ENCODE measurements at places on chromosomes 3 and 15. TPM values are rescaled to one million over a fixed set of nuclear protein-coding genes. Genes with fewer than 3 reads are reported as not detected.

DNA sequence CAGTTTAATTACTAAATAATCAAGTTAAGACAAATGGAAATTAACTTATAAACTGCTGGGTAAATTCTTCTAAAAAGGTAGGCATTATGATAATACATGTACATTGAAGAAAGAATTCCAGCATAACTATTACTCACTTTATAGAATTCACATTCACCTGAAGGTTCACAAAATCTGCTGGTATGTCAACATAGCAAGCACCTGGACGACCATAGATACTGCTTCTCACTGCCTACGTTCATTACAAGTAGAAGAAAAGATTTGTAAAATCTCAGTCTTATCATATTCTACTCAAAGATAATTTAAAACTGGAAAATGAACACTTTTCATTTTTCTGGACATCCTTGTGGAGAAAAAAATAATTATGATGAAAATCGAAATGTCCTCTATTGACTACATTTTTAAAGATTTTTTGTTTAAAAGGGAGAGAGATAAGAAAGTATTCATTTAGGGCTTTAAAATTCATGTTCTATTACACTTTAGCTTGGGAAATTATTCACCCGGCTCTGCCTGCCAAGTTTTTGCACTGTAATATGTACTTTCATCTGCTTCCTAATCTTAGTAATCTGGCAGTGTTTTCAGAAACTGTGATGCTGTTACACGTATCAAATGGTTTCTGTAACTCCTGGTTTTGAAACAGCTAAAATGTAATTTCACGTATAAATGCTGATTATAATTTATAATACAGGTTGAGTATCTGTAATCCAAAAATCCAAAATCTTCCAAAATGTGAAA, 16.1 kb downstream of the HACL1 start:
- no peak overlapping the region for H3K4me3 ChIP-seq
- DNase-seq: no peak
- no peaks in the 10 kb centered on the region for H3K27me3 ChIP-seq

DNA sequence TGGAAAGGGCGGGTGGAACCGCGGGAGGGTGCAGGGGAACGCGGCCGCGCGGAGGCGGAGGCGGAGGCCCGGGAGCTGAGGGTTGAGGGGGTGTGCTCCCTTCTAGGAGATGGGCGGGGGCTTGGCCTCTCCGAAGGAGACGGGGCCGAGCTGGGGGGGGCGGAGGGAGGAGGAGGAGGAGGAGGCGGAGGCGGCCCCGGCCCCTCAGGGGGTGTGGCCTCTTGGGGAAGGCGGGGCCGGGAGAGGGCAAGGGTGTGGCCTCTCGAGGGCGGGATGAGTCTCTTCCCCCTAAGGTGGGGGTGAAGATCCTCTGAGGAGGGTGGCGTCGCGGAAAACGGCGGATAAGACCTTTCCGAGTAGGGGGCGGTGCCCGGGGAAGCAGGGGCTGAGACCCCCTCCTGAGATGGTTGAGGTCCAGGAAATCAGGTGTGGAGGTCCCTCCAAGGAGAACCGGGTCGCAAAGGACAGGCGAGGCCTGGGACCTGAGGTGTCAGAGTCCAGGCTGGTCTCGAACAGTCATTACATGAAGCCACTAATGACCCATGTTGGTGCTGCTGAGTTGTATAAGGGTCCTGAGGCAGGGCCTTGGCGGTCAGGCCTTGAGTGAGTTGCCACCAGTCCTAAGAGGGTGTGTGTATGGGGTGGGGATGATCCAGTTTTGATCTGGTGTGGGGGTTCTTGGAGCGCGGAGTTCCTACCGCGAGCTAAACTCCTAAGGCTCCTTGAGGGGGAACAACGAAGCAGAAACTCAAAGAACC, 759 bp downstream of the WDR6 start:
- H3K4me3 ChIP-seq: peak overlapping the region; percentile 99
- H3K27ac ChIP-seq: peak overlapping the region; percentile 100
- peak; percentile 91 for DNase-seq

- peaks cover 19% of the 10 kb centered on the region for H3K36me3 ChIP-seq
- H3K4me1 ChIP-seq: peaks cover 43% of the 10 kb centered on the region
- peak overlapping the region; percentile 73 for H3K4me3 ChIP-seq
- no peak overlapping the region for H3K27ac ChIP-seq
Measured at GRCh38 chr3:32240159-32240545, 1.7 kb downstream of the CMTM8 start.

GRCh38 chr3:190258634-190259033, 63.6 kb downstream of the CLDN1 start:
- no peak overlapping the region for H3K27ac ChIP-seq
- no peak overlapping the region for H3K4me3 ChIP-seq
- no peaks in the 10 kb centered on the region for H3K27me3 ChIP-seq
- H3K4me1 ChIP-seq: no peaks in the 10 kb centered on the region
- no peaks in the 10 kb centered on the region for H3K36me3 ChIP-seq

GRCh38 chr3:148857316-148857715, 7.8 kb upstream of the CPA3 start:
- no peak overlapping the region for H3K4me3 ChIP-seq
- no peak overlapping the region for H3K27ac ChIP-seq
- no peaks in the 10 kb centered on the region for H3K36me3 ChIP-seq
- peaks cover 4% of the 10 kb centered on the region for H3K27me3 ChIP-seq
- H3K4me1 ChIP-seq: no peaks in the 10 kb centered on the region
- DNase-seq: no peak

DNA sequence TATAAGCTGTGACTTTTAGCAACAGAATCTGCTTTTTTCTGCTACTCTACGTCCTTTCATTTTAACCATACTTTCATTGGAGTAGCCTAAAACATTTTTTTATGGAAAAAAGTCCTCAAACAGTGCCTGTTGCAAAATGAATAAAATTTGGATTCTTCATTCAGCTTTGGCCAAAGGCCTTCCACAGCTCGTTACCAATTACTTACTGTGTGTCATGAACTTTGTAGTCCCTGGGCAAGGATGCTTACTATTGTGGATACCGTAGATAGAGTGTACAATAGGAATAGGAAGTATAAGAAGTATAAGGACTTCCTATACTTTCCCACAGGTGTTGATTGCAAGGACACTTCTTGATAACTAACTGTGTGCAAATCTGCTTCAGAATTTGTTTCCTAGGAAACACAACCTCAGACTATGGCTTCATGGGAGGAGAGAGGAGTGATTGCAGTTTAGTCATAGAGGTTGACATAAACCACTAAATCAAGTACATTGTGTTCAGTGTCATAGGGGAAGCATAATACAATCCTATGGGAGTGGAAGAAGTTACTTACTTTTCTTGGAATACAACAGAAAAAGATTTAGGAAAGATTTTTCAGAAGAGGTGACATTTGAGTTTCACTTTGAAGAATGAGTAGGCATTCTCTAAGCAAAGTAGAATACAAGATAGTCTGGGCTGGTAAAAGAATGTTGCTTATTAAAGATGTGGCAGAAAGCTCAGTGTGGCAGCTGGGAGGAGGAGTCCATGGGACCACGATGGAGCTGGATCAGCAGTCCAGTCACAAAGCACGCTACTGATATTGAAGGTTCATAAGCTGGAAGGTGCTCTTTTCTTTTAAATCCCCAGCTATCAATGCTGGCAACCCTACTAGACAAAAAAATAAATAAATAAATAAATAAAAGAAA, 309.7 kb upstream of the TPRG1 start:
- no peak overlapping the region for H3K27ac ChIP-seq
- H3K27me3 ChIP-seq: no peaks in the 10 kb centered on the region
- H3K36me3 ChIP-seq: peaks cover 9% of the 10 kb centered on the region
- H3K4me3 ChIP-seq: no peak overlapping the region

DNA sequence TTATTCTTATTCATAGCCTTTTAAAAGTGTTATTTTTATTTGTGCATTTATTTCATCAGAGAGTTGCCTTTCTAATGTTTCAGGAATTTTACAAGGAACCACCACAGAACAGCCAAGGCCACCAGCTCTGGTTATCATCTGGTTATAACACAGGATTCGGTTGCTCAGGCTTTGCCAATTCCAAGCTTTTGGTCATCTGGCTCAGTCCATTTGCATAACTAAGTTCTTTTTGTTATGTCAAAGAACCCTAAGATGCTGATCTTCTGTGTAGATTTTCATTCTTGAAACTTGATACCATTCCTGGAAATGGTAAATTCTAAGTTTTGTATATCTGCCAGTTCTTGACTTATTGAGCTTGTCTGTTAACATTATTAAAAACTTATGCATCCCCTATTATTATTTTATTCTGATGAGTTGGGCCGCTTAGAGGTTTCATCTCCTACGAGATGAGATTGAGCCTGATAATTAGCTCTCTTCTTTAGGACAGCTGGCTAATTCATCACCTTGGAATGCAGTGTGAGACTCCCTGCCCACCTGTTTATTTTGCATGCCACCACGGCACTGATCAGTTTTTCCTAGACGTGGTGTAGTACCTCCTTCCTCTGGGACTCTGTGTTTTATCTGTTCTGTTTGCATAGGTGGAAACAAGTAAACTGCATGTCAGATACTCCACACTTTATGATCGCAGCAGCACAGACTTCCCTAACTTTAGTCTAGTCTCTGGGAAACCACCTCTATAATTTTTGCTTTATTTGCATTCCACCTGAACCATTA, 264.8 kb downstream of the SLCO3A1 start:
- no peak for DNase-seq
- H3K36me3 ChIP-seq: peaks cover 26% of the 10 kb centered on the region
- no peak overlapping the region for H3K27ac ChIP-seq
- H3K27me3 ChIP-seq: no peaks in the 10 kb centered on the region
- H3K4me1 ChIP-seq: no peaks in the 10 kb centered on the region
- no peak overlapping the region for H3K4me3 ChIP-seq

- H3K4me1 ChIP-seq: no peaks in the 10 kb centered on the region
- no peak for DNase-seq
- peaks cover 61% of the 10 kb centered on the region for H3K27me3 ChIP-seq
Measured at GRCh38 chr15:80403712-80404056, 498 bp upstream of the ARNT2 start.

GRCh38 chr3:43477600-43477999, 144.2 kb downstream of the ANO10 start:
- peak overlapping the region; percentile 94 for H3K27ac ChIP-seq
- H3K4me3 ChIP-seq: peak overlapping the region; percentile 1
- DNase-seq: peak; percentile 70
- H3K4me1 ChIP-seq: peaks cover 23% of the 10 kb centered on the region
- peaks cover 2% of the 10 kb centered on the region for H3K27me3 ChIP-seq
- peaks cover 19% of the 10 kb centered on the region for H3K36me3 ChIP-seq

GRCh38 chr3:98513091-98513511, 9.6 kb downstream of the CLDND1 start:
- no peak overlapping the region for H3K4me3 ChIP-seq
- no peak for DNase-seq
- H3K27me3 ChIP-seq: no peaks in the 10 kb centered on the region
- peaks cover 90% of the 10 kb centered on the region for H3K36me3 ChIP-seq
- H3K27ac ChIP-seq: peak overlapping the region; percentile 36

GRCh38 chr3:187247398-187247797, 44.1 kb downstream of the MASP1 start:
- peaks cover 8% of the 10 kb centered on the region for H3K4me1 ChIP-seq
- H3K27ac ChIP-seq: no peak overlapping the region
- H3K4me3 ChIP-seq: no peak overlapping the region
- no peaks in the 10 kb centered on the region for H3K27me3 ChIP-seq
- DNase-seq: no peak

GRCh38 chr3:187150599-187150998, 11.3 kb upstream of the RPL39L start:
- H3K4me3 ChIP-seq: no peak overlapping the region
- peaks cover 7% of the 10 kb centered on the region for H3K36me3 ChIP-seq

GRCh38 chr3:72442759-72443158, 405.5 kb downstream of the SHQ1 start:
- H3K27me3 ChIP-seq: no peaks in the 10 kb centered on the region
- H3K4me1 ChIP-seq: peaks cover 78% of the 10 kb centered on the region
- peak overlapping the region; percentile 14 for H3K4me3 ChIP-seq
- DNase-seq: no peak

The RFTN1 gene
- 57.9 TPM for total RNA-seq

The GOLGA8H gene
- total RNA-seq: not detected

The CELSR3 gene
- total RNA-seq: 8.6 TPM

The GRM2 gene
- 3.0 TPM for total RNA-seq

The USP50 gene
- not detected for total RNA-seq

The CD96 gene
- total RNA-seq: 307 TPM

The CHRD gene
- not detected for total RNA-seq

The MYRIP gene
- total RNA-seq: not detected

The KLF13 gene
- 235 TPM for total RNA-seq

The PLA2G4E gene
- total RNA-seq: not detected

The IL17RB gene
- total RNA-seq: 2.9 TPM

All from activated CD4-positive, alpha-beta T cell treated with anti-CD3 and anti-CD28 coated beads, Interleukin-2, amount 10 ng/mL, durations not matched to agents 7 days and 5 days (primary cell).